Fibroblast of skin of left quadriceps (primary cell): ENCODE measurements at places on chromosomes 11 and 22.

DNA sequence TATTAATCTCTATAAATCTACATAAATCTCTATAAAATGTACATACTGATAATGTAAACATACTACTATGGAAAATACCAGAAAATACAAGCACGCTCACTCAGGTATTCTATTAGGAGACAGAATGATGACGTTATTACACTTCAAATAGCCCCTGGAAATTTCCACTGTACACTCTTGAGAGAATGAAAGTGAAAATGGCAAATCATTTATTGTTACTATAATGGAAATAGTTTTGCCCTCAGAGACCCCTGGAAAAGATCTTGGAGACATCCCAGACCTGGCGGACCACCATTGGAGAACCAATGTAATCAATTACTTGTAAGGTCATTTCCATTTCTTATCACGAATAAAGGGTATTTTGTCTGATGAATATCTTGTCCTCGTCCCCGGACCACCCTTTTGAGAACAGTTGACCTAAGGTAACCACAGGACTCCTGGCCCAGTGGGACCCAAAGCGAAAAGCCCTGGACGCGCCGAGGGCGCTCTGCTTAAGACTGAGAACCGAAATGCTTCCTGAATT lies 509 bp upstream of the PRRG4 start:
- no peak for DNase-seq

DNA sequence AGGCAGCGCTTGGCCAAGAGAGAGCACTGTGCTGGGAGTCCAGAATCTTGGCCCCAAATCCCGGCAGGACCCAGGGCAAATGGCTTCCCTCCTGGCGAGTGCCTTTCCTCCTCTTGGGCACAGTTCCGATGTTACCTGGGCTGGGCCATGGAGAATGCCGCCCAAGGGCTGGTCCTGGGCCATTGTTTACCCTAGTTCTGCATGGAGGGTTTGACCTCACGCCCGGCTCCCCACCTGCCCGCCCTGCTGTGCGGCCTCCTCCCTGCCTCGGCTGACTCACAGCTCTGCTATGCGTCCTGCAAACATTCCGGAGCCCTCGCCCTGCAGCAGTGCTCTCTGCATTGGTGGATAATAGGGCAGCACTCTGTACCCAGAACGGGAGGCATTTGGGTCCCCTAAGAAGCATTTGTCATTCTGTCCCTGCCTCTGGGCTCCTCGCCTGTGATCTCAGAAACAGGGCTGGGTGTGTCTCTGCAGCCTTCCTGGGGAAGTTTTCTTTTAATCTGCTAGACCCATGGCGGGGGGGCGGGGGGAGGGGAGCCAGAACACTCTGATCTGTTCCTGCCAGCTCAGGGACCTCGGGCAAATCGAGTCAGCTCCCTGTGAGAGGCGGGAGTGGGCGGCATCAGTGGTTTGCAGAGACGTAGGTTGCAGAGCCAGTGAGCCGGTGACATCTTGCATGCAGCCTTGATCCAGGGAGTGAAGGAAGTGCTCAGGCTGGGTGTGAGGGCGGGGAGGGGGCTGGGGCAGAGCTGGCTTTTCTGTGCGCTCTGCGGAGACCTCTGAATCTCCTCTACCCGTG lies 32.9 kb upstream of the SMIM38 start:
- peak; percentile 30 for DNase-seq

DNA sequence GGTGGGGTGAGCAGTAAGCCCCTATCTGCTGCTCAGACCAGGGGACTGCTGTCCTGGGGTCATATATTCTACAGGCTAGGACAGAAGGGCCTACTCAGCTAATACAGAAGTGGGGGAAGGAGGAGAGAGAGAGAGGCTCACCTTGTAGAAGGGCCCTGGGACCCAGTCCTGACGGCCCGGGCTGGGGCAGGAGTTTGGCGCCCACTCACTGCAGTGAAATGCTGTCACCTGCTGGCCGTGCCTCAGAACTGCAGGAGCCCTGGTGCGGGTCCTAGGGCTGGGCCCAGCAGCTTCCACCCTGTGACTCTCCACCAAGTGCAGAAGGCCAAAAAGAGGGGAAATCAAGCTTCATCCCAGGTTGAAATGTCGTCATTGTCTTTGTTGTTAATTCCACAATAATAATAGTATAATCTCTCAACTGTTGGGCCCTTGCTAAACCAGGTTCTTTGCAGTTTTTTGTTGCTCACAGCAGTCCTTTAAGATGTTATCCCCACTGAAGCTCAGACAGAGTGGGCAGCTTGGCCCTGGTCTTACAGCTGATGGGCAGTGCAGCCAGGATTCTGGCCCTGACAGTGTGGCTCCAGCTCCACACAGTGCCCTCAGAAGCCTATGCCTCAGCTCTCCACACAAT lies 29.6 kb downstream of the TRIM29 start:
- peak; percentile 7 for DNase-seq

- no peak for DNase-seq
Measured at GRCh38 chr11:69828971-69829344, 9.7 kb upstream of the FGF3 start.

DNA sequence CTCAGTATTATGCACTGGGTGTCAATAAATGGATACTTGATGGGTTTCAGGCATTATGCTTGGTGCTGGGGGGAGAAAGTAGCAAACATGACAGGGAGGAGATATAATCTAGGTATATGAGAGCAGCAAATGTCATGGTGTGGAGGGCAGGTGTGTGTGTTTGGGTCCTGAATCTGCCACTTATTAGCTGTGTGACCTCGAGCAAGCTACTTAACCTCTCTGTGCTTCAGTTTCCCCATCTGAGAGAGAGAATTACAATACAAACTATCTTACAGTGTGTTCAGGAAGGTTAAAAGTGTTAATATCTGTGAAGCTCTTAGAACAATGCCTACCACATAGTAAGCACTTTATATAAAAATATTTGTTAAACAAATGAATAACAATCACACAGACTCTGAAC lies 2.8 kb downstream of the SLC22A8 start:
- no peak for DNase-seq

GRCh38 chr22:40347300-40347699 lies 1.0 kb downstream of the ADSL start:
- no peak for DNase-seq

GRCh38 chr22:35407362-35407761 lies 7.4 kb downstream of the MCM5 start:
- DNase-seq: no peak

GRCh38 chr11:118714816-118715215 lies 35.4 kb upstream of the TREH start:
- no peak for DNase-seq

- no peak for DNase-seq
Measured at GRCh38 chr22:41702763-41703162, 3.5 kb downstream of the MEI1 start.
